ENCODE measurements at places on chromosomes 1 and 21.
A peak's percentile ranks its signal among the peaks of the same experiment; 100 is the strongest.

DNA sequence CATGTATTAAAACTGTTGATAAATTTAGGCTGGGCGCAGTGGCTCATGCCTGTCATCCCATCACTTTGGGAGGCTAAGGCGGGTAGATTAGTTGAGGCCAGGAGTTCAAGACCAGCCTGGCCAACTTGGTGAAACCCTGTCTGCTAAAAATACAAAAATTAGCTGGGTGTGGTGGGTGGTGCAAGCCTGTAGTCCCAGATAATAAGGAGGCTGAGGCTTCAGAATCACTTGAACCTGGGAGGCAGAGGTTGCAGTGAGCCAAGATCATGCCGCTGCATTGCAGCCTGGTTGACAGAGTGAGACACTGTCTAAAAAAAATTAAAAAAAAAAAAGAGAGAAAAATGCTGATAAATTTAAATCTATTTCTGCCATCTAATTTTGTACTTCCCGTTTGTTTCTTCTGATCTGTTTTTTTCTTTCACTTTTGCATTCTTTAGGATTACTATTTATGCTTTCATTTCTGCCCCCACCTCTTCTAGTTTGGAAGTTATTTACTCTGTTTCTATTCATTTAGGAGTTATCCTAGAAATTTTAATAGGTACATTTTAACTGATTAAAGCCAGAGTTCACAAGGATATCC lies 3.2 kb upstream of the DENND1B start:
- no peak for DNase-seq

GRCh38 chr1:115173151-115173550 lies 83.8 kb upstream of the TSPAN2 start:
- no peak for DNase-seq

DNA sequence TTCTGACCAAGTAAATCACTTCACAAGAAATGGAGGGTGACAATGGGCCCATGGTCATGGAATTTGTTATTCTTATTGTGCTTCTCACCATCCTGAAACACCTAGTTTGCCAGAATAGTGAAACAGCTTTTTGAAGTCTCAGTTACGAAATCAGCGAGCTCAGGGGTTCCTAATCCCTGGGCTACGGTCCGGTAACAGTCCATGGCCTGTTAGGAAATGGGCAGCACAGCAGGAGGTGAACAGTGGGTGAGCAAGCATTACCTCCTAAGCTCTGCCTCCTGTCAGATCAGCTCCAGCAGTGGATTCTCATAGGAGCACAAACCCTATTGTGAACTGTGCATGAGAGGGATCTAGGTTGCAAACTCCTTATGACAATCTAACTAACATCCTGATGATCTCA lies 1356.3 kb downstream of the KCNT2 start:
- DNase-seq, result no peak

GRCh38 chr21:31869750-31870149 lies 3.1 kb upstream of the HUNK start:
- no peak for DNase-seq

- DNase-seq, result no peak
Observed at GRCh38 chr1:246815693-246816270, 91.6 kb downstream of the SCCPDH start.

GRCh38 chr1:224879162-224879803 lies 50.2 kb upstream of the DNAH14 start:
- no peak for DNase-seq

DNA sequence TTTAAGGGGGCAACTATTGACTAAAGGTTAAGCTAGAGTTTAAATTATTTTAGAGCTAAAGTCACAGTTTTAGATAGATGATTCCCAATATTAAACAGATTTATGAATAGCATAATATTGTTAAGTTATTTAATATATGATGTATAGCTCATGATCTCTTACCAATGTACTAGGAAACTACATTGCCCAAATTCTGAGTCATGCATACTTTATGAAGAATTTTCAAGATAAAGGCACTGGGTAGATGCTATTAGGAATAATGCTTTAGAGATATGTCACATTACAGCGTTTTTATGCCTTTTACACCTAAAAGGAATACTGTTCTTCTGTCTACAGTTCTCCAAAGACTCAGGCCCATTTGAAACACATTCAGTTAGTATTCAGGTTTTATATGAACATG lies 215.1 kb downstream of the NCAM2 start:
- DNase-seq, result no peak

DNA sequence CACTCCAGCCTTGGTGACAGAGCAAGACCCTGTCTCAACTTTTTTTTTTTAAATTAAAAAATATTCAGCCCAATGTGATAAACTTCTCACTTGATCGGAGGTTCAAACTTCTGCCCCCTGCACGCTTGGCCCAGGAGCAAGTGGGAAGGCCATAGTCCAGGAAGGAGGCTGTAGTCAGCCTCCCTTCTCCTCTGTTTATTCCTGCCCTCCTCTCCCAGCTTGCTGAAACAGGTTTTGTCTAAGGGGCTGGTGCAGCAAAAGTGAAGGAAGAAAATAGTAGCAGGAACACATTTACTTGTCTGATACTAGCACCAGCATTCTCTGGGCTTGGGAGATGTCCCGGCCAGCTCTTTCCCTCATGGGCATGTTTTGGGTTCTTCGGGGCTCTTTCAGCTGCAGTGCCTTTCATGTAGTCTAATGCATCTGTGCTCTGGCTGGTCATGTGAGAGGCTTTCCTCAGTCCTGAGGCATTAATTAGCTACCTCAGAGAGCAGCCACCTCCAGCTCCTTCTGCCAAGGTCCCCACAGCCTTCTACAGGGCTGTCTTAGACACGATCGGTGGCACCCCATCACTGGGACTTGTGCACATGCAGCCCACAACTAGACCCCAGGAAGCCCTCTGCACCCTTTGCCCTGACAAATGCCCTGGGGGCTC lies 12.9 kb downstream of the SLC44A3 start:
- DNase-seq, result no peak

DNA sequence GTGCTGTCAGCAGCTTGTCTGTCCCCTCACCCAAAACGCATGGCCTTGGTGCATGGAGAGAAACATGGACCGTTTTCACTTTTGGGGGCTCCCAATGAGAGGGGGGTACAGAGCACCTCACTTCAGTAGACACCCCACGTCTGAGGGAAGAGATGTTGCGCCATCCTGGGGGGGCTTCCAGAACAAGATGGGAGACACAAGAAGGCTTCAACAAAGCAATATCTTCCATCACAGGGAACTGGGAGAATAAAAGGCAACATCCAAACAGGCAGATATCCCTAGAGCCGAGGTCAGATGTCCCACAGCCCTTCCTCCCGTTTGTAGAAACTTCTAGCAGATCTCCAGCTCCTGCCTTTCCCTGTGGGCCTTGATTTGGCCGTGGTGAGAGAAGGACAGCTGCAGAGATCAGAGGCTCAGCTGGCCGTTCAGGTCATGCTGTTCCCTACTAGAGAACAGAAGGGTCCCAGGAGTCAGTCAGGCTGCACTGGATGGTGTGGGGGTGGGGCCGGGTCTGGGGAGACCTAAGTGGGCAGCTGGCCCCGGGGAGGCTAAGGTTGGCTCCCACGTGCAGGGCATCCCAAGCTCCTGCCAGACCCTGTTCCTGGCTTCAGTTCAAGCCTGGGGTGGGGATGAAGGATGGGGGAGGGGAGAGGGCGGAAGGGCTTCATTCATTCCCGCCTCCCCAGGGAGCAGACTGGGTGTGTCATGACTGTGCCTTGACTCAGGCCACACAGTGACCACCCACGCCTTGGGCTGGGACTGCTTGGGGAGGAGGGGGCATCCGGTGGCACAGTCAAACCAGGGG lies 4.4 kb downstream of the PLOD1 start:
- no peak for DNase-seq

DNA sequence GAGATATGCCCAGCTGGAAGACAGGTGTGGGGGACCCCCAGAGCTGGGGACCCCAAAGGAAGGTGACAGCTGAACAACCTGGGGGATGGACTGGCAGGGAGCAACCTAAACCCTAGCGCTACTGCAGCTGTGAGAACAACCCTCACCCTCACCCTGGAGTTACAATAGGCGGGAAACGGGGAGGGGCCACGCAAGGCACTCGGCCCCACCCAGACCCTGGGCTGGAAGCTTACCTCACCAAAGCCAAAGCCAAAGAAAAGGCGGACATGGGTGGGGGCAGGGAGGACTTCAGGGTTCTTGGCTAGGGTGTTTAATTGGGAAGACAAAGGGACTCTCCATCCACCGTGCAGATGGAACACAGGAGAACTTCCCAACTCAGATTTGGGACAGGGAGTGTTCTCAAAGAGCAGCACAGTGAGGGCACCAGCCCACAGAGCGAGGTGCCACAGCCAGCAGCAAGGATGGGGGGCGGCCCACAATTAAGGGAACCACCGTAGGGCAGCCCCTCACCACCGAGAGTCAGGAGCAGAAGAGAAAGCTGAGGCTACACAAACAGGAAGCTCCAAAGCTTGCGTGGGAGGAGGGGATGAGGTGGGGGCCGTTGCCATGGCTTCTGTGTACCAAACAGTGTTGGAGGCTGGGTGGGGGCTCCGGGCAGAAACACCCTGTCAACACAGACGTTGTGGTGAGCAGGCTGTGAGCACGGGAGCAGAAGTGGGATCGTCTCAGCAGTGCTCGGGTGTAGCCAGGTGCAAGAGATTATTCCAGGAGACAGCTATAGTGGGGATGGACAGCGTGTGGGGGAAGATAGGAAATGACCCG lies 1.9 kb downstream of the TAGLN2 start:
- peak; percentile 76 for DNase-seq

DNA sequence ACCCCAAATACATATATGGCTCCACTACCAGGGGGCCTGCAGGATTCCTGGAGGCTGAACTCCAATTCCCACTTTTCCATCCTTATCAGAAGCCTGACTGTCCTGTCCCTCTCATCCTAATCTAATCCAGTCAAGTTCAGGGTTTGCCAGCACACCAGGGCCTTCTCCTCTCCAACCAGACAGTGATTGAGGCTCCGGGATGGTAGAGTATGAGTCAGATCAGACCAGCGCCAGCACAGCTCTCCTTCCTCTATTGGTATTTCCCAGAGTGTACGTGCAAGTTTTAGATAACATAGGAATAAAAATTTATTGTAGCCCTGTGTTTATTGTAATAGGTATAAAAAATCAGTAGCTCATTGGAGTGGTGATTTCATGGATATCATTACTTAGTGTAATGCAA lies 24.5 kb upstream of the RCSD1 start:
- no peak for DNase-seq

- DNase-seq, result no peak
Observed at GRCh38 chr1:228541725-228542124, 54.5 kb downstream of the RNF187 start.

DNA sequence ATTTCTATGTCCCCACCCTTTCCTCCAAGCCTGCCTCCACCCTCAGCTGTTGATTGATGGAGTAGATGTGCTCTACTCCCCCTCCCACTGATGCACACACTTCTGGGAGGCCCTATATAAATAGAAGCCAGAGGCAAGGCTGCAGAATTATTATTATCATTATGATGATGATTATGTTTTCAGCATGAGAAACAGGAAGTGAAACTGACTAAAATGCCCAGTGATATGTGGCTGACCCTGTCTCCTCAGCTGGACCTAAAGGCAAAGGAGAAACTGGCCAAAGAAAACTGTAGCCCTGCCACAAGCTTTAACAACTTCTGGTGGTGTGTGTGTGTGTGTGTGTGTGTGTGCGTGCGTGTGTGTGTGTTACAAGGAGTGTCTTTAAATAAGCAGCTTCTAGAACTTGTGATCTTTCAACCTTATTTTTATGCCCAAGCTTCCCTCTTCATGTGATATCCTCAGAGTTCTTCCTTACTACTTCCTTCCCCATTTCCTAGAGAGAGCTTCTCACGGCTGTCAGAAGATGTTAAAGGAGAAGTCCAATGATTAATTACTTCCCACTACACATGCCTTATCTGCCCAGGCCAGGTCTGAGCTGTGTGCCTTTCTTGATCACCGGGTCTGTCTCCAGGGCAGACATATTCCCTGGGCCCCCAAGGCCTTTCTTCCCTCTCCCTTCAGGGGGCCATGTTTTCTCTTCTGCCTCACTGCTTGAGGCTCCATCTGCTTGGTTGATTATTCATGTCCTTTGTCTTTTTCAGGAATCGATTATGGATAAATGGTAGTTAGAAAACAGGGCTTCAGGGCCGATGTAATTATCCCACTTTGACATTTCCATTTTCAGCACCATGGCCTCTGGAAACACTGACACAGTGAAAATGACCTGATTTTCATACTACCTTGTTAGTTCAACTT lies 11.6 kb upstream of the MAPKAPK2 start:
- no peak for DNase-seq

DNA sequence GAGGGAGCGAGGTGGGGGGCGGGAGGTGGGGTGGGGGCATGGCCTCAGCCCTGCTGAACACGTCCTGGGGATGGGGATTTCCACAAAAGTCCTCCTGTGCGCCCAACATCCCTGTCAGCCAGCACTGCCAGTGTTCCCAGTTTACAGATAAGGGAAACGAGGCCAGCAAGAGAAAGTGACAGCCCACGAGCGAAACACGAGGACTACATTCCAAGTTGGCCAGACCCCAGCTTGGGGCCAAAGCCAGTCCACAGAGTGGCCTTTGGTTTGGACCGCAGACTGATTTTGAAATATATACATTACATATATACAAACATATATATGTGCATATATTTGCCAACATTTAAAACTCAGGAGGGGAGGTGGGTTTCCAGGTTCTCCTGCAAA lies 5.0 kb downstream of the FBXO2 start:
- no peak for DNase-seq

GRCh38 chr1:113812661-113813135 lies 422 bp upstream of the RSBN1 start:
- DNase-seq, result no peak

DNA sequence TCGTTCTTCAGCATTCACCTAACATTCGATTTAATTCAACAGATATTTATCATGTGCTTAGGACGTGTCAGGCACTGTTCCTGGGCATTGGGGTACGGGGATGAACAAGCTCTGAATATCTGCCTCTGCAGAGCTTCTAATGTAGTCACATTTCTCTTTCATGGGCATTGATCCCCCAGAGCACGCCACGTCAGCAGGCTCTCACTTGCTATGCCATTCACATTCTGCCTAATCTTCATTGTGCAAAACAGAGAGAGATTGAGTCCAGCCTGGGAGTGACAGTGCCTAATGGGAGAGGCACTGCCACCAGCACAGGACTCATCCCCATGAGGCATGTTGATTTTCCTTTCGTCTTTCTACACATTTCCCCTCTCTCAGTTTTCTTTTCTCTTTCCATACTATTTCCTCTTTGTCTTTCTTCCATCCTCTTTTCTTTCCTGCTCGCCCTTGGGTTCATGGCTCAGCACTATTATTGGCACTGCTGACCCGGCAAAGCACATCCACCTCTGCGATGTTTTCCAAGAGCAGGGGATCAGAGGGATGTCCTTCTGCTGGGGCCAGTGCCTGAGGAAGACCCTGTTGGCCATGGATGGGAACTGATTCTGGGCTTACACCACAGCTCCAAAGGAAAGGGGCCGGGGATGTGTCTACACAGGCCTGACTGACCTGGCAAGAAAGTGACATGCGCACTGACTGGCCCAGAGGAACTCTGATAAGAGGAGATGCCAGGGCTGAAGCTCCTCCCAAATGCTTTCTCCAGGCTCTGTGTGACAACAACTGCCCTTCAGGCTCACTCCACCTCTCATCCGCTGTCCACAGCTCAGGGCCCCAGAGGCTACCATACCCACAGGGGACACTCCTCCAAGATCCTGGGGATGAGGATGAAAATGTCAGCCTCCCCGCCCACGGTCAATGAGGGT lies 195.9 kb downstream of the TOMM20 start:
- no peak for DNase-seq

All from stimulated activated CD4-positive, alpha-beta T cell treated with anti-CD3 and anti-CD28 coated beads, Interleukin-15, amount 100 ng/mL, for 1 hour (primary cell).